ENCODE measurements at places on chromosomes 4 and X. TPM values are rescaled to one million over a fixed set of nuclear protein-coding genes. Genes with fewer than 3 reads are reported as not detected.

DNA sequence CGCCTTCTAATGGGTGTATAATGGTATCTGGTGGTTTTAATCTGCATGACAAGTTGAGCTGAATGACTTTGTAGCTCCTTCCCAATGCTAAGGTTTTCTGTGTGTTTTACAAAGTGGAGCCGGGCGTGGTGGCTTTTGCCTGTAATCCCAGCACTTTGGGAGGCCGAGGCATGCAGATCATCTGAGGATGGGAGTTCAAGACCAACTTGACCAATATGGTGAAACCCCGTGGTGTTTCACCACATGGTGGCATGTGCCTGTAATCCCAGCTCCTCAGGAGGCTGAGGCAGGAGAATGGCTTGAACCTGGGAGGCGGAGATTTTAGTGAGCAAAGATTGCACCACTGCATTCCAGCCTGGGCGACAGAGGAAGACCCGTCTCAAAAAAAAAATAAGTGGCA, 28.9 kb downstream of the ARFIP1 start:
- no peak for DNase-seq
- no peaks in the 10 kb centered on the region for H3K4me1 ChIP-seq
- H3K36me3 ChIP-seq: no peaks in the 10 kb centered on the region
- H3K4me3 ChIP-seq: no peak overlapping the region
- no peaks in the 10 kb centered on the region for H3K27me3 ChIP-seq

DNA sequence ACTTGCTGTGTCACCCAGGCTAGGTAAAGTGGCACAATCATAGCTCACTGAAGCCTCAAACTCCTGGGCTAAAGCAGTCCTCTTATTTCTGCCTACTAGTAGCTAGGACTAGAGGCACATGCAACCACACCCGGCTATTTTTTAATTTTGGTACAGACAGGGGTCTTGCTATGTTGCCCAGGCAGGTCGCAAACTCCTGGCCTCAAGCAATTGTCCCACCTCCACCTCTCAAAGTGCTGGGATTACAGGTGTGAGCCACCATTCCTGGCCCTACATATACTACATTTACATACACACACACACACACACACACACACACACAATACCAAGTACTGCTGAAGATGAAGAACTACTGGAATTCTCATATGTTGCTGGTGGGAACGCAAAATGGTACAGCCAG, 26.9 kb downstream of the SMIM31 start:
- no peak for DNase-seq
- H3K4me3 ChIP-seq: no peak overlapping the region
- no peaks in the 10 kb centered on the region for H3K36me3 ChIP-seq

TMEM128 gene
- 14.8 TPM for total RNA-seq

TLR10 gene
- not detected for total RNA-seq

ASB5 gene
- total RNA-seq: not detected

Data from K562 (cell line).